ENCODE measurements at places on chromosomes 3 and 15.

- no peak for DNase-seq
Measured at GRCh38 chr15:70095408-70096214, 2.1 kb downstream of the TLE3 start.

DNA sequence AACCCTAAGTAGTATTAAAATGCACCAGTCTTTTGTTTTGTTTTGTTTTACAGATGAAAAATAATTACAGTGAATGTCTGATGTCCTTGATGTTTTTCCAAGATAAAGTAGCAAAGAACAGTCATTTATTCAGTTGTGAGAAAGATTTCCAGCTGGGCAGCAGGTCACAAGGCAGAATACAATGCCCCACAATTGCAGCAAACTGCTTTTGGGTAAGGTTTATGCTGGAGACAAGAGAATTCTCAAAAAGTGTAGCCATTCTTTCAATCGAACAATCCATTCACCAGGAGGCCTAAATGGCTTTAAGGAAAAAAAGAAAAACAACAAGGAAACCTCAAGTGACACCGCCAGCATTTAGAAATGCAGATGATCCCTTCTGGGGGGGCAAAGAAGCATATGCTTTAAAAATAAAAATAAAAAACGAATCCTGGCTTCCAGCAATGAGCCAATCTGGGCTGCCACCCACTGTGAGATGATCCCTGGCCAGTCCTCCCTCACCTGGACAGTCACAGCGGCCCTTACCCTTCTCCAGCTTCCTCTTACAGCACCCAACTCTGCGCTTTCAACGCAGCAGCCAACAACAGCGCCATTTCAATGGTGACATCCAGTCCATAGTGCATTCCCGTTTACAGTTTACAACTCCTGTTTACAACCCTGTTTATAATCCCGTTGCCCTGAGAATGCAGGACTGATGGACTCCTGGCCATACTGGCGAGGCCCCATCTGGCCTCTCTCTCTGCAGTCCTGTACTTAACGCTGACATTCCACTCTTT, 25.7 kb upstream of the WNT5A start:
- no peak for DNase-seq

- DNase-seq, result no peak
Measured at GRCh38 chr3:72891053-72891855, 3.4 kb downstream of the GXYLT2 start.

DNA sequence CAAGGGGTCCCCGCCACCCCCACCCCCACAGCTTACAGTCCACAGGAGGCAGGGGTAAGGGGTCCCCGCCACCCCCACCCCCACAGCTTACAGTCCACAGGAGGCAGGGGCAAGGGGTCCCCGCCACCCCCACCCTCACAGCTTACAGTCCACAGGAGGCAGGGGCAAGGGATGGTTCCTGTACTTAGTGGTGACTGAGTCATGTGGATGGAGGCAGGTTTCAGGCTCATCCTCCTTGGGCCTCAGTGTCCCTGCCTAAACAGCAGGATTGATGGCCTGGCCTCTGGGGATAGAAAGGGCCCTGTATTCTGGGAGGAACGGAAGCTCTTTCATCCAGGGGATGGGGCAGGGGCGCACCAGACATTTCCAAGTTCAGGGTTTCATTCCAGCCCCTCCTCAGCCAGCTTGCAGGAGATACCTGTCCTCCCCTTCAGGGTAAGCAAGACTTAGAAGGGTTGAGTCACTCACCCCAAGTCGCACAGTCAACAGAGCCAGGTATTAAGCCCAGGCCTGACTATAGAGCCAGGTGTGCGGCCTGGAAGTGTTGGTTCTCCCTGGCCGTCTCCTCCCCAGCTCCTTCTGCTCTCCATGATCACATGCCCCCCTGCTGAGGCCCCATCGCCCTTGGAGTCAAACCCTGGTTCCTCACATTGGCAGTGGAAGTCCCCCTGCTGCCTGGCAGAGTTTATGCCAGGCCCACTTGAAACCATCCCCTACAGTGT, 12.5 kb downstream of the CSK start:
- no peak for DNase-seq

- DNase-seq, result no peak
Measured at GRCh38 chr3:115388811-115389210, 234.5 kb upstream of the GAP43 start.

GRCh38 chr3:83434880-83435587, 1523.8 kb upstream of the CADM2 start:
- no peak for DNase-seq

GRCh38 chr15:80484333-80484864, 80.2 kb downstream of the ARNT2 start:
- no peak for DNase-seq

DNA sequence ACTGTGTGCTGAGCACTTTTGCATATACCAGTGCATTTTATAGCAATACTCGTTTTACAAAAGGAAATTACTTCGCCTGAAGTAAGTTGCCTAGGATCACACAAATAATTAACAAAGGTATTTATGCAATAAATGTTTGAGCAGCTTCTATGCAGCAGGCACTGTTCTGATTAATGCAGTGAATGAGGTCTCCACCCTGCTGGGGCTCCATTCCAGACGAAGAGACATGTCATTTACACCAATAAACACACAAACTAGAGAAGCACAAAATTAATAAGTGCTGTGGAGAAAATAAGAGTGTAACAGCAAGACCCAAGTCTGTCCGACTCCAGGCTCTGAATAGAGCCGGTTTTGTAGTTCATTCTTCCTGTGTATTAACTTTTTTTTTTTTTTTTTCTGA, 17.5 kb downstream of the NOX5 start:
- no peak for DNase-seq

DNA sequence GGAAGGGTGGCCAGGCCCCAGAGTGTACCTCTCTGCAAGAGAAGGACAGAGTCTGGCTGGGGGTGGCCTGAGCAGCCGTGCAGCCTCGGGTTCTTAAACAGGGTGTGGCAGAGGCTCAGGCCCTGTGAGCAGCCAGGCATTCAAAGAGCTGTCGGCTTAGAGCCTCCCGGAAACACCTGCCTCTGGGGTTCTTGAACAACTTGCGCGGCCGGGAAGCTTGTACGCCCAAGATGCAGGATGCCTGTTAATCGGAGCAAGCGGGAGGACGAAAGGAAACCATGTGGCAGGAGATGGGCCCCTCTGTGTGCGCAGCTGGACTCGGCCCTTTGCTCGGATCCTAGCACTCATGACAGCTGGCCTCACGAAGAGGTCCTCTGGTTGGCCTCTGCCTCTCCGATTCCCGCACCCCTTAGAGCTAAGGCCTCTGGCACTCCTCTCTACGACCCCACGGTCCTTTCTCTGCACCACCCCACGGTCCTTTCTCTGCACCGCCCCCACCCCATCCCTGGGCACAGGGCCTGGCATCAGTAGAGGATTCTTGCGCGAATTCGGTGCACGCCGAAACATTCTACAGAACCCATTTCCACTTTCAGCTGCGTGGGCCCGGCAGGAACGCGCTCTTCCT, 23.9 kb upstream of the TXNRD3 start:
- no peak for DNase-seq

- no peak for DNase-seq
Measured at GRCh38 chr15:73994912-73995622, 551 bp downstream of the PML start.

GRCh38 chr15:80241508-80241907, 10.5 kb downstream of the CTXND1 start:
- DNase-seq, result no peak

DNA sequence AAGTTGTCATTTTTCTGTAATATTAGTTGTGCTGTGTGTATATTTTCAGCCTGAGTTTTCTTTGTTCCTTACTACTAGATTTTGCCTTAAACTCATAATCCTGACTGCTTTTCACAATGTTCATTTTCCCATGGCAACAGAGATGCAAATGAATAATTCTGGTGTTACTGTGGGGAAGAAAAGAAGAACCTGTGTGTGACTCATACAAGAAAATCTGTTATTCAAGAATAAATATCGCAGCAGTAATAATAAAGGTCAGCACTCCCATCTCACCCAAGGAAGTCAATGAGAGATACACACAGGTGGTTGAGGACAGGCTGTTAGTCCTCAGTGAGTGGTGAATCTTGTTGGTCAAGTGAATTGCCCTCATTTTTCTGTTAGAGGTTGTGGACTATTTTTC, 656.6 kb upstream of the NAALADL2 start:
- no peak for DNase-seq

DNA sequence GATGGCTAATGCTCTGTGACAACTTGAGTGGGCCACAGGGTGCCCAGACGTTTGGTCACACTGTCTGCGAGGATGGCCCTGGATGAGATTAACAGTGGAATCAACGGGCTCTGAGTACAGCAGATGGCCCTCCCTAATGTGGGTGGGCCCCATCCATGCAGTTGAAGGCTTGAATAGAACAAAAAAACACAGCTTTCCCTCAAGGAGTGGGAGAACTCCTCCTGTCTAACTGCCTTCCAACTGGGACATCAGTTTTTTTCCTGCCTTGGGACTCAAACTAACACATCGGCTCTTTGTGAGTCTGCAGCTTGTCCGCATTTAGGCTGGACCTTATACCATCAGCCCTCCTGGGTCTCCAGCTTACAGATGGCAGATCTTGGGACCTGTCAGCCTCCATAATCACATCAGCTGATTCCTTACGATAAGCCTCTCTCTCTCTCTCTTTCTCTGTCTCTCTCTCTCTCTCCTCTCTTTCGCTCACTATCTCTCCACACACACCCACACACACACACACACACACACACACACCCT, 20.8 kb downstream of the FAM174B start:
- DNase-seq, result no peak

GRCh38 chr15:70505936-70506912, 257.1 kb downstream of the UACA start:
- DNase-seq, result no peak

GRCh38 chr3:181886676-181887075, 175.0 kb downstream of the SOX2 start:
- no peak for DNase-seq

GRCh38 chr15:63504979-63505841, 817 bp downstream of the USP3 start:
- DNase-seq, result no peak

- DNase-seq, result no peak
Measured at GRCh38 chr3:104908761-104909160, 457.9 kb upstream of the ALCAM start.

- DNase-seq, result peak; percentile 44
Measured at GRCh38 chr15:90097475-90097874, 4.8 kb downstream of the IDH2 start.

- no peak for DNase-seq
Measured at GRCh38 chr3:123909785-123910184, 25.7 kb upstream of the MYLK start.

GRCh38 chr3:24683633-24684384, 189.2 kb upstream of the THRB start:
- DNase-seq, result no peak

GRCh38 chr3:125634336-125634950, 39.1 kb upstream of the OSBPL11 start:
- no peak for DNase-seq

- DNase-seq, result no peak
Measured at GRCh38 chr3:42562047-42562907, 19.5 kb downstream of the SEC22C start.

Measured in stimulated activated CD8-positive, alpha-beta memory T cell treated with anti-CD3 and anti-CD28 coated beads, Interleukin-7, amount 100 ng/mL, for 1 hour (primary cell).